ENCODE measurements at places on chromosomes 2 and 18.
A peak's percentile ranks its signal among the peaks of the same experiment; 100 is the strongest.

- DNase-seq: no peak
These were observed 1238.0 kb upstream of the NRXN1 start for GRCh38 chr2:52269696-52270485.

- no peak for DNase-seq
These were observed 314.5 kb upstream of the RGPD4 start for GRCh38 chr2:107511970-107512789.

DNA sequence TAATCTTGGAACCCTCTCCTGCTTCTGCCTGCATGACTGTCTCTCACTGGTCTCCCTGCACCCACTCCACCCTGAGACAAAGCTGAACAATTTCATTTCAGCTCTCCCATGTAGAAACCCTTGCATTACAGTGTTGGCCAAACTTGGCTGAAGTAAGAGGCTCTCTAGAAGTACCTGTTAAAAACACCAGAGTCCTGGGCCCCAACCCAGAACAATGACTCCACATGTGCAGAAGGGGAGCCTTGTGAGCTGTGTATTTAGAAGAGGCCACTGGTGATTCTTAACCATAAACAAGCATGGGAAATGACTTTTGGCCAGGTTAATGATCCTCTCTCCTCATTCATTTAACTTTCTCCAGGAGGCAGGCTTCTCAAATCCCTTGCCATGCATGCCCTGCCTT, 254.8 kb downstream of the SETBP1 start:
- no peak for DNase-seq

DNA sequence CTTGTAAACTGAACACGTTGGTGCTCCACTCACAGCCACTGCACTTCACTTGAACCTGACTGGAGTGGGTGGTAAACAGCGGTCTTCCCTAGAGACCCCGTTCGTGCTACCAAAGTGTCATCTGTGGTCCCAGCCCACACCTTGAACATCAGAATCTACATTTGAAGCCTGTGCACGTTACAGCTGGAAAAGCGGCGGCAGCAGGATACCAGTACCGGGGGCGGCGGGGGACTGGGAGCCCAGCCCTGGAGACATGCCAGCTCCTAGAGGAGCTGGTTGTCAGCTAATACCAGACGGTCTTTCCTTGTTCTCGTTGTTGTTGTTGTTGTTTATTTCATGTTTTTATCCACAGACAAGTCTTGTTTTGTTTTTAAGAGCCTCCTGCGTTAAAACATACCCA, 156.7 kb downstream of the WDSUB1 start:
- DNase-seq: peak; percentile 65

DNA sequence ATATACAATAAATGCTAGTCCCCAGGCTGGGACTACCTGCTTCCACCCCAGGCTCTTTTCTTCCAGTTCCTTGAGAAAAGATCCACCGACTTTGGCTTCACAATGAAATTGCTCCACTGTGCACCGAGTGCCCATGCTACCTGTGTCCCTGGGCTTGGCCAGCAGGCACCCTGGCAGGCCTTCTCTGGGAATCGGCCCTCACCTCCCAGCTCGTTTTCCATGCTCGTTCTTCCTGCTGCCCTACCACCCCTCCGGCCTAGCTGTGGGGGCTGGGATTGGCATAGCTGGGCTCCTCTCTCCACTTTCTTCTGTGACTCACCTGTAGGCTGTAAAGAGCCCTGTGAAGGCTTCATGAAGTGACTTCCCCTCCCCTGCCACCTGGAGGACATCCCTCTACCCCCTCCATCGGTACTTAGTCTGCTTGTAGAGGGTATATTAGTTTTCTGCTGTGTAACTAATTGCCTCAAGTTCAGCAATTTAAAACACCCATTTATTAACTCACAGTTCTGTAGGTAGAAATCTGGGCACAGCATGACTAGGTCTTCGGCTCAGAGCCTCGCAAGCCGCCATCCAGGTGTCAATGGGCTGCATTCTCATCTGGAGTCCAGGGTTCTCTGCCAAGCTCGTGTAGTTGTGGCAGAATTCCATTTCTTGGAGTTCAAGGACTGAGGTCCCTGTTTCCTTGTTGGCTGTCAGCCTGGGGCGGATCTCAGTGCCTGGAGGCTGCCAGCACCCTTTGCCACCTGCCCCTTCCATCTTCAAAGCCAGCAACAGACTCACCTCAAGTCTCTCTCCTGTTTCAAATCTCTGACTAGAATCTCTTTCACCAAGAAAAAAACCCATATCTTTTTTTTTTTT, 57.6 kb downstream of the DPYSL5 start:
- DNase-seq: no peak

DNA sequence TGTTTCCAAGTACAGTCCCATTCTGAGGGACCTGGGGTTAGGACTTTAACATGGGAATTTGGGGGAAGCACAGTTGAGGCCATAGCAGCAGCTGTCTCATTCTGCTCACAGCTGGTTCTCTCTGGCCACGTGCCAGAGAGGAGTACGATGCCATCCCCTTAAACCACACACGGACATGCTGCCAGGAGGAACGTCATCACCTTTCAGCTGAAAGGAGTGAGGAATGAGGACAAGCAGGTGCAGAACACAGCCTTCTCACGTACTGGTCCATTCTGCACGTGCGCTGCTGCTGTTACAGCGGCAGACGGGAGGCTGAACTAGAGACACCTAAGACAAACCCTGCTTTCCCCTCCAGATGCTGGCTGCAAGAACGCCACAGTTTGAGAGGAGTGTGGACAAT, 33.5 kb downstream of the ODC1 start:
- no peak for DNase-seq
